ENCODE measurements at places on chromosomes 1 and 21. TPM values are rescaled to one million over a fixed set of nuclear protein-coding genes. Genes with fewer than 3 reads are reported as not detected.

Gene RGS13
- total RNA-seq, result not detected

Gene NBL1
- 75.4 TPM for total RNA-seq

Gene DIRAS3
- 1.9 TPM for total RNA-seq

Gene TOE1
- total RNA-seq, result 11.5 TPM

Gene PGLYRP4
- not detected for total RNA-seq

Gene EPHB2
- 19.5 TPM for total RNA-seq

Gene GPN2
- total RNA-seq, result 37.2 TPM
